Epithelial cell of proximal tubule (primary cell): ENCODE measurements at places on chromosomes 5 and 9. TPM values are rescaled to one million over a fixed set of nuclear protein-coding genes. Genes with fewer than 3 reads are reported as not detected.

GRCh38 chr5:149005077-149005892 is 57.6 kb downstream of the SH3TC2 start:
- DNase-seq, result no peak

The DMRTA1 gene
- total RNA-seq, result 0.14 and 0.52 TPM in 2 replicates

- no peak for DNase-seq
Observed at GRCh38 chr9:135340726-135341475, 138.7 kb upstream of the PPP1R26 start.

DNA sequence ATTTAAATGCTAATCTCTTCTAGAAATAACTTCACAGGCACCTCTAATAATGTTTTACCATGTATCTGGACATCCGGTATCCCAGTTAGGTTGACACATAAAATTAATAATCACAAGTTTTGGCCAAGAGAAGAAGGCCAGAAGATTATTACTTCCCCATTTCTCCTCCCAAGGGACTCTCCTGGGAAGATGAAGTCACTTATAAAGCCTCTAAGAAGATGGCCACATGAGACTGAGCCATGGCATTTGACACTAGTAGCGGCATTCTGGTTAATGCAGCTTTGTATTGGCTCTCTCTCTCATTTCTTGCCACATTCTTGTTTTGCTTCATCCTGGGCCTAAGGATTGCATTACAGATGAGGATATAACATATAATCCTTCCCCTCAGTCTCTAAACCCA is 34.5 kb upstream of the RASA1 start:
- DNase-seq, result no peak
